ENCODE measurements at places on chromosomes 7 and 10. TPM values are rescaled to one million over a fixed set of nuclear protein-coding genes. Genes with fewer than 3 reads are reported as not detected.

FAM25A gene
- total RNA-seq = not detected

- peak; percentile 73 for DNase-seq
Measured at GRCh38 chr10:22615819-22616499, 98.4 kb downstream of the PIP4K2A start.

FAM241B gene
- total RNA-seq = 3.0 TPM

CRTAC1 gene
- 3.8 TPM for total RNA-seq

- DNase-seq = no peak
Measured at GRCh38 chr10:100348389-100348927, 1.4 kb downstream of the SCD start.

GRCh38 chr7:51256916-51257315, 59.7 kb downstream of the COBL start:
- no peak for DNase-seq

GRID2IP gene
- total RNA-seq = not detected

GRCh38 chr10:48309711-48310226, 3.3 kb downstream of the MAPK8 start:
- no peak for DNase-seq

DNA sequence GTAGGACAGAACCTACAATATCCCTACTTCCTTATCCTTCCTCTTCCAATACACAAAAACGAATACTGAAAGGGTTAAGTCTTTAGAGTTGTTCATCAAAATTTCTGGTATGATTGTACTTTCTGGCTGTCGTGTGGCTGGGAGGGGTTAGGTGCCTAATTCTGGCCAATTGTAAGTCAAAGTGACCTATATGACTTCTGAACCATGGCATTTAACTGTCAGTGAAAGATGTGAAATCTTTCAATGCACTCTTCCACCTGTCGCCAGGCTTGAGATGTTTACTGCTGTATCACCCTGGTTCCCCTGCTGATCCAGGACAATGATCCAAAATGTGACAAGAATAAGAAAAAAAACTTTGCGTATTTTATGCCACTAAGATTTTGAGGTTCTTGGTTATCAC, 20.8 kb downstream of the EPC1 start:
- no peak for DNase-seq

- DNase-seq = no peak
Measured at GRCh38 chr10:80530251-80530650, 7.5 kb upstream of the SH2D4B start.

- no peak for DNase-seq
Measured at GRCh38 chr7:20593501-20593900, 22.0 kb upstream of the ABCB5 start.

- DNase-seq = no peak
Measured at GRCh38 chr10:49457686-49458085, 61.8 kb upstream of the DRGX start.

HOXA10 gene
- total RNA-seq = 55.9 TPM

DNA sequence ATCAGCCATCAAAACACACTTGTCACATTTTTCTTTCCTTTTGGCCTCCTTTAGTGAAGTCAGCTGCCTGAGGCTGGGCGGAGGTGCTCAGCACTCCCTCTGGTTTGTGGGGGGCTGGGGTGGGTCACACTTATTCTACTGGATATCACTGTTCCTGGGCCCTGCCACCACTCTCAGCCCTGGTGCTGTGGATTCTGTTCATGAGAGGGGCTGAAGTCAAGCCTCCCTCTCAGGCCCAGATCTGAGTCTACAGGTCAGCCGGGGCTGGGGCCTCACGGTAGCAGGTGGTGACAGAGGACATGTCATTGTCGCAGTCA, 180.8 kb upstream of the TNS3 start:
- no peak for DNase-seq

CFAP46 gene
- 1.7 TPM for total RNA-seq

BAIAP2L1 gene
- total RNA-seq = 0.66 TPM

OR2A1 gene
- 0.36 TPM for total RNA-seq

DNA sequence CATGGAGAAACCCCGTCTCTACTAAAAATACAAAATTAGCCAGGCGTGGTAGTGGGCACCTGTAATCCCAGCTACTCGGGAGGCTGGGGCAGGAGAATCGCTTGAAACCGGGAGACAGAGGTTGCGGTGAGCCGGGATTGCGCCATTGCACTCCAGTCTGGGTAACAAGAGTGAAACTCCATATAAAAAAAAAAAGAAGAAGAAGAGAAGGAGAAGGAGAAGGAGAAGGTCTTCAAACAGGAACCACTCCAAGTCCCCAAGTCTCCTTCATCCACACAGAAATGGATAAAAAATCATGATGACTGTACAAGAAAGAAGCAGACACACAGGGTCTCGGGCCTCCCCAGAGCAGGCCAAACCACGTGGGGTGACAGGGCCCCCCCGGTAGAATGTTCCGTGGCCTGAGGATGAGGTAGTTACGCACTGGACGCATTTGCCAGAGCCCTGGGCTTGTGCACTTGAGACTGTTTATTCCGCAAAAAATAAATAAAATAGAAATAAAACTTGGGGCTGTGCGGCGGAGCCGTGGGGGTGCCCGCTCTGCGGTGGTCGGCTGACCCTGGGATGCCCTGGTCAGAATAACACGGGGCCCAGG, 15.8 kb downstream of the VENTX start:
- DNase-seq = no peak

GRCh38 chr7:124257638-124258308, 224.9 kb upstream of the TMEM229A start:
- DNase-seq = no peak

DNA sequence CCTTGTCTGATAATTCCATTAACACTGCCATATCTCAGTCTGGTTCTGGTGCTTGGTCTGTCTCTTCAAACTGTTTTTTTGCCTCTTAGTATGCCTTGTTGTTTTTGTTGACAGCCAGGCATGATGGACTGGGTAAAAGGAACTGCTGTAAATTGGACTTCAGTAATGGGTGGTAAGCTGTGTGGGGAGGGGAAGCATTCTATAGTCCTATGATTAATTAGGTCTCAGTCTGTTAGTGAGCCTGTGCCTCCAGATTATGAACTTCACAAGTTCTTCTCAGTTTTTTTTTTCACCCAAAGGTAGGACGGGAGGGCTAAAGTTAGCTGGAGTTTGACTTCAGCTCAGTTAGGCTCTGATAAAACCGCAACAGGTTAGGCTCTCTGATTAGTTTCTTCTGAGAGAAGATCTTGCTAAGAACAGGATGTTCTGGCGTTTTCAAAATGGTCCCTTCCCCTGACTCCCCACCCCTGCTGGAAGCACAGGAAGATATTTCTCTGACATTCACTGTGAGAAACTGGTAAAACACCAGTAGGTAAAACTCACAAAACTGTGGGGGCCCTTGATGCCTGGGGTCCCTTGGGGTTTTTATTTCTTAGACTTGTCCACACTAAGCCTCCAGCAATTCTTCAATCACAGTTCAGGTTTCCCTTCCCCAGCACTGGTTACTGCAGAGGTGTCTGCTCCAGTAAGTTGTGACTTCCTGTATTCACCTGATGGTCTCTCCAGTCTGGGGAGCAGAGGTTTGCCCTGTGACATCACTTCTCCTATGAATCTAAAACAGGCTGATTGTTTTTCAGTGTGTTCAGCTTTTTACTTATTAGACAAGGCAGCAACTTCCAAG, 43.3 kb upstream of the CCDC71L start:
- DNase-seq = no peak

GRCh38 chr7:20911081-20911480, 124.4 kb upstream of the SP8 start:
- DNase-seq = no peak

NPFFR1 gene
- not detected for total RNA-seq

GRCh38 chr7:134355927-134356326, 39.2 kb upstream of the SLC35B4 start:
- no peak for DNase-seq

GRCh38 chr10:132868995-132869394, 73.4 kb downstream of the CFAP46 start:
- peak; percentile 51 for DNase-seq

DNA sequence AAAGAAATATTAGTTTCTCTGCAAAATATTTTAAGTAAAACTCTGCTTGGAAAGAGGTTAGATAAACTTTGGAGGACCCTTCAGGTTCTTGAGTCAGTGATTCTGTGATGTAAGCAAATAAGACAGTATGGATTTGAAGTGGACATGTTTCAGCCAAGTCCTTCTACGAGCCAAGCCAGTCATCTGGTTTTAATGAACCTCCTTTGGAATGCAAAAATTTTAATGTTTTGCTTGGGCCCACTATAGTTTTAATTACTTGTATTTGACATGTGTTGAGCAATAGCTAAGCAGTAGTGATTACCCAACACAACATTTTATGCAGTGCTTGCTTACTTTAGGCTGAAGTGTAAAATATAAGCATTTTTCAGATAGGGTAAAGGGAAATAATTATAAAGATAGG, 296.3 kb upstream of the SEMA3D start:
- DNase-seq = no peak

- no peak for DNase-seq
Measured at GRCh38 chr10:89389254-89389653, 3.2 kb upstream of the IFIT1 start.

DNA sequence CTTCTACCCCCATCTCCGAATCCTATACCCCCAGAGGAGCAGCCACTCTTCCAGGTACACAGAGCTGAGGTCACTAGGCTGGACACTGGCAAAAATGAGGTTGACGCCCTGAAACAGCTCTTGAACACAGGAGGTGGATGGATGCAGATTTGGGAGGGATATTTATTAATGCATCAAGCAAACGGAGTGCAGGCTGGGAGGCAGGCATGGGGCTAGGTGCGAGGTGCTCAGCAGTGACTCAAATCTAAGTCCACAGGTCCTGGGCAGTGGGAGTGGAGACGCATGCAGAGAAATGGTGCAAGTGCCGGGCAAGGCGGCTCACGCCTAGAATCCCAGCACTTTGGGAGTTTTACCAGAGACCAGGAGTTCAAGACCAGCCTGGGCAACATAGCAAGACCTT, 11.0 kb downstream of the GUSB start:
- peak; percentile 32 for DNase-seq

- DNase-seq = no peak
Measured at GRCh38 chr7:131281266-131282048, 46.2 kb upstream of the MKLN1 start.

DNA sequence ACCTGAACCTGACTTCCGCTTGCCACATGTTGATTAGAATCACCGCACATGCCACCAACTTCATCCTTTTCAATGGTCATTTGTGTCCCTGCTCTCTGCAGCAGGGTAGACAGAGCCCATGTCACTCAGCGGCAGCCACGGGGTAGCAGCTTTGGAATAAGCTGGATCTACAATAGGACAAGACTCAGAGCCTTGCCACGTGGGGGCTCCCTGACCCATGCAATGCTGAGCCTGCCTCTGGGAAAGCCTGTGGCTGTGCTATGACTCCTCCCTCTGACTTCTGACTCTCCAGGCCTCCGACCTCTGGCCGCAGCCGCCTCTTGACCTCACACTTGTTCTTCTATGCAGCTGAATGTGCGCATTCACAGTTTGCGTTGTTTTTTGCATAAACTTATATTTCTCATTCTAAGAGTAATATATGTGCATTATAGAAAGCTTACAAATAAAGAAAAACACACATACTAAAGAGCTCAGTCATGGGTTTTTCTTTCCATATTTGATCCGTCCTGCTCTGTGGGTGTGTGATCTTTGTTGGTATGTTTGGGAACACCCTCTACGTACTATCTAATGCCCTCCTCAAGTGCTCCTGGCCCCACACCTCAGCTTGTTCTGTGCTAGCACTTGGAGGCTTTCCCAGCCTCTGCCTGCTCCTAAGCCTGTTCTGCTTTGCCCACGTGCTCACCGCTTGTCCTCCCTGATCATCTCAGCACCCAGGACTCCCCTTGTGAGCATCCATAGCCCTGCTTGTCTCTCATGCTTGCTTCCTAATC, 198.0 kb upstream of the MKI67 start:
- no peak for DNase-seq

DNA sequence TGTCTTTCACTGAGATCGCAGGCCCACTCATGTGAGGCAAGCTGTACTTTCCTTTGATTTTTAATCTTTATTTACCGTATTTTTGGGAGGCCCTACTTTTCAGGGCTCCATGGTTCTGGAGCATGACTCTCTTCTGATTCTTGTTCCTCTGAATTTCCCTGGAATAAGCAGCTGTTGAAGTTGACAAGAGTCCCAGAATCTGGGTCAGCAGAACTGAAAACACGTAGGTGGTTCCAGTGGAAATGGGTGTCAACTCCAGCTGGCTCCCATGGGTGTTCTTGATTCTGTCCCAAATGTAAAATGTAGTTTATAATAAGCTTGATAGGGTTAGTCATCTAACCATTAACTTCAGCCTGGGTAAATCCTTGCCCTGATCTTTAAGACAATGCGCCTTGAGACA, 409.4 kb downstream of the GATA3 start:
- DNase-seq = no peak

- DNase-seq = no peak
Measured at GRCh38 chr7:33334349-33334748, 205.0 kb downstream of the BBS9 start.

GRCh38 chr7:128733278-128733645, 5.9 kb upstream of the CALU start:
- no peak for DNase-seq

- no peak for DNase-seq
Measured at GRCh38 chr10:105800641-105801040, 1159.6 kb downstream of the SORCS3 start.

ENTPD1 gene
- total RNA-seq = 18.5 TPM

DNA sequence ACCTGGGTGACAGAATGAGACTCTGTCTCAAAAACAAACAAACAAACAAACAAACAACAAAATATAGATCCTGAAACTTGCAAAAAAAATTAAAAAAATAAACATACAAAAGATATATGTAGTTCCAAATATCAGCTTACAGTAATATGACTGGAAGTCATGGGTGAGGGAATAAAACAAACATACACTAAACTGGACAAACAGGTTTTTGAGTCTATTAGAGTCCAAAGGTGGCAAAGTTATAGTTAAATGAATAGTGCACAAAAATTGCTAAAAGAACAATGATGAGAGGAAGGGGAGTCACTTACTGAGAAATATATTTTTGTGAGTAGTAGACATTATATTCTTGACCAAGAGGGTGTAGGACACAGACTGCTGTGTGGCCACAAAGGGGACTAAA, 16.7 kb upstream of the RSBN1L start:
- DNase-seq = no peak

DNA sequence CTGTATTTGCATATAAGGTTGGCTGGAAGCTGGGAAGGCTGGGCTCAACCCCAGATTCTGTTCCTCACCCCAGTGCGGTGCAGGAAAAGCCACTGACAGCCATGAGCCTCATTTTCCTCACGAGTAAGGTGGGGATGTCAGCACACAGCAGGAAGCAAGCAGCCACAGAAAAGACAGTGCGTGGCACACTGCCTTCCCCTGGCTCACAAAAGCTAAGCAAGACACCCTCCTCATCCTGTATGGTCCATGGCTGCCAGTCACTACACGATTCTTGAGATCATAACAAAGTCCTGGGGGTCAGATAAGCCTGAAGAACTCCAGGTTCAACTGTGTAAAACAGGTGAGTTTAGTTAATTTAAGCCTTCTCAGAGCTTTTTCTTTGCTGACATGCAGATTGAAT, 28.9 kb upstream of the DDC start:
- DNase-seq = no peak

Measured in sigmoid colon (tissue), 7 donors.